Mesenchymal stem cell (in vitro differentiated cells and primary cell): ENCODE measurements at places on chromosomes 16 and 17.

GRCh38 chr17:40422990-40423633 is 5.4 kb upstream of the TOP2A start:
- peak; percentile 11 for DNase-seq

GRCh38 chr16:50547340-50548124 is 664 bp upstream of the NKD1 start:
- no peak for DNase-seq

- DNase-seq, result no peak
These were observed 1.8 kb upstream of the APRT start for GRCh38 chr16:88813269-88814143.

- DNase-seq, result no peak
These were observed 80.0 kb downstream of the SMG6 start for GRCh38 chr17:2223617-2223927.
